ENCODE measurements at places on chromosomes 5 and 9.

DNA sequence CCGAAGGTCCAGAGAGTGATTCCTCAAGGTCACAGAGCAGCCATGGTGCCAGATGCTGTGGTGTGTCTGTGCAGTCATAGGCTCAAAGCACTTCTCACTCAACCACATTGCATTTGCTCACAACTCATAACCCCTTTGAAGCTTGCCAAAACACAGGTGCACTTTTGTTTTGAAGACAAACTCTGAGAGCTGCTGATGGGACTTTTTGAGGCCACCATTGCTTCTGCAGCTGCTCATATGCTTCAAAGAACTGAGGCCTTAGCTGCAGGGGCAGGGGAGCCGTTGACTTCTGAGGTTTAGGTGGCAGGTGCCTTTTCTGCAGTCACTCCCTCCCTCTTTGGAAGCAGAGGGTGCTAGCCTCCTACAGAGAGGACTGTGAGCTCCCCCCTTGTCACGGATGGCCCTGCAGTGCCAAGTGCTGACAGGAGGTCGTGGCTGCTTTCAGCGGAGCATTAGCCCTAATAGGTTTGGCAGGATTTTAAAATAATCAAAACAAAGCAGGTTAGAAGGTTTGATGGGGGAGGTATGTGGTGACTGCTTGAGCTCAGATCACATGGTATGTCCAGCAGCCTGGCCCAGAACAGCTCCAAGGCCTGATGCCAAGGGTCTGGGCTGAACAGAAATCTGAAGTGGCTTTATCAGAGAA lies 232.1 kb downstream of the MAN2A1 start:
- DNase-seq: no peak

DNA sequence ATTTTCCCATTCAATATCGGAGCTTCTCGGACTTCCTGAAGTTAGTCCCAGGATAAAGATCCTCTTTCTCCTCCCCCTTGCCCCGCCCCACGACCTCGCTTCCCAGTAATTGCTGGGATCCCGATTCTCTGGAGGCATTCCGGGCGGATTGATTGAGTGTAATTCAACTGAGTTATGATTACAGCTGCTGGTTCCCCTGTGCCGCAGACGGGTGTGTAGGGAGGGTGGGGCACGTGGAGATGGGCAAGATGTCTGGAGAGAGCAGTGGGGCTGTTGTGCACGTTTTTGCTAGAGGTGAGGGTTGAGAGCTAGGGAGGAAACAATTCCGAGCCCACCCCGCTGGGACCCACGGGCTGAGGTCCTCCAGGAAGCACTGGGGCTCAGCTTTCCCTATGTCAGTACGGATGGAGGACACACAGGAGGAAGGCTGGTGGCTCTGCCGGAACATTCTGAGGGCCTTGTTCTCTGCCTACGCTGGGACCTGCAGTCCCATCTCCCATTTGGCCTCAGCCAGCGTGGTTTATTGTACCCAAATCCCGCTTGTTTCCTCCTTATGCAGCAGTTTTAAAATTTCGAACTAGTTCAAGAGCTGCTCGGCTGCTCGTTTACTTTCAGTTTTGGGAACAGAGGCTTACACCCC lies 2.4 kb upstream of the DMRT2 start:
- peak; percentile 10 for DNase-seq

GRCh38 chr5:178282391-178282790 lies 49.8 kb upstream of the PHYKPL start:
- DNase-seq: no peak

GRCh38 chr9:133143639-133144141 lies 20.0 kb downstream of the GBGT1 start:
- no peak for DNase-seq

DNA sequence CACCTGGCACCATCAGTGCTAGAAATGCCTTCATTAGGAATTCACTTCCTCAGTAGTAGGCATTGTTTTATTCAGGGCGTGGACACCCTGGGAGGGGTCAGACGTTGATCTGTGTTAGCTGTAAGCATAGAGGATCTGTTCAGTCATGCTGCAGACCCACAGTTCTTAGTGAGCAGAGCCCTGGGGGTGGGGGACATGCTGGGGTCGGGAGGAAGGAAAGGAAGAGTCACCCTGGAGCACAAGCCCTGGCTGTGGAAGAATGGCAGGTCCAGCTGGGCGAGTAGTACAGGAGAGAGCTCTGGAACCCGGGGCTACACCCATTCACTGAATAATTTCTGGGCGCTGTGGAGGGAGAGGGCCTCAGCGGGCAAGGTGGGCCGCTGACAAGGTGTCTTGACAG lies 172.5 kb downstream of the FSTL4 start:
- no peak for DNase-seq

GRCh38 chr5:13944560-13945199 lies at the start of gene DNAH5:
DNAH5 (minus strand) TSS chr5:13944688; CDS start chr5:13944438, 250 bp downstream.
- DNase-seq: no peak

DNA sequence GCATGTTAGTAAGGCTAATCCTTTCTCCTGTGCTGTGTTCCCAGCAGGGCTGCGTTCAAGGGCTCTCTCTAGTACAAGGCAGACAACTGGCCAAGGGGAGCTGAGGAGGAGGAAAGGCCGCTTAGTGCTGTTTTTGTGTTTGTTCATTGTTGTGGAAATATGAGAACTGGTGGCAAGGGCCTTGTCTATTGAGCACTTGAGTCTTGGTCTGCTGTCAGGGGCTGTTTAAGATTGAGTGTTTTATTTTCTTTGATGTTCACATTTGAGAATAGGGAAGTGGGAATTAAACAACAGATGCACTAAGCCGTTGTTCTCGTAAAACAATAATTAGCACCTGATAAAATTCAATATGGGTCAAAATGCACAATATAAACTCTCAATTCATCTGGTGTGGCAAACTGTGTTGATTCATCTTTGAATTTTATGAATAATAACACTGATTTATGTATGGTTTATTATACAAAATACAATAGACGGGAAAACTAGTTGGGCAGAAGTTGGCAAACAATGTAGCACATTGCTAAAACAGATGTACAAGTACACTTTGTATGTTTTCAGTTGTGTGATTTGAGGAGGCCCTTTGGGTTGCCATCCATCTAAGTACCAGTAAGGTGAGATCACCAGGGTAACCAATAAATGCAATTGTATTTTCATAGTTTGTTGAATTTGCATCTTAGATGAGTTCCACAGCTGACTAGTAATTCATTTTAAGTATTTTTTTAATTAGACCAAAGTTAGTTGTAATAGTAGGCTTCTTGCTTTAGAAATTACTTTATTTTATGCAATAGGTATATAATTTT lies 97.6 kb upstream of the GRHPR start:
- DNase-seq: no peak

DNA sequence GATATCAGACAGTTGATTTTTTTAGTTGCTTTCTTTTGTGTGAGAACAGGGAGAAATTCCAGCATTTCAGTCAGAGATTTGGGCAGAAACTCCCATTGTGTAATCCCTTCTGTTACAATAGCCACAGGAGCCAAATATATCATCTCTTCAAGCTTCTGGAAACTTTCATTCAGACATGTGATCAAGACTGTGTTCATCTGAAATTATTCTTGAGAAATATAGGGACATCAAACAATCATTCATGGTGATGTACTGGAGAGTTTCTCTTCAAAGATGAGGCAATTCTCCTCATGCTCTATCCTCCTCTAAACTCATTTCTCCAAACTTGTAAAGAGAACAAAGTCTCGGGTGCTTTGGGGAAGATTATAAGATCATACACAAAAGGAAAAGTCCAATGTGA lies 35.2 kb upstream of the CSNK1G3 start:
- DNase-seq: no peak

DNA sequence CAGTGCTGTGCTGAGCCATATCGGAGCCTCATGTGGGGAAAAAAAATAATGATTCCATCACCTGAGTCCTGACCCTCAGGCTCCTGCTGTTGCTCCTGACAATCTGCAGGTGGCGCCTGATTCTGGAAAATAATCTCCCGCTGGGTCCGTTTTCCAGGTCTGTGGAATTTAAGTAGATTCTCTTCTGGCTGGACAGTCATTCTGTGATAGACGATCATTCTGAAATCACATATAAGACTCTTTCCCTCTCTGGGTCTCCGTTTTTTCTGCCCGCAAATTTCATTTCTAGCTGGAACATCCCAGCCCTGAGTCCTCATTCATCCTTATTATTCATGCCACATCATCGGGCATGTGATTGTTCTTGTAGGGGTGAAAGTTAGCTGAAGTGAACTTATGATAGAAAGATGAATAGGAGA lies 22.1 kb upstream of the STXBP1 start:
- DNase-seq: peak; percentile 76

DNA sequence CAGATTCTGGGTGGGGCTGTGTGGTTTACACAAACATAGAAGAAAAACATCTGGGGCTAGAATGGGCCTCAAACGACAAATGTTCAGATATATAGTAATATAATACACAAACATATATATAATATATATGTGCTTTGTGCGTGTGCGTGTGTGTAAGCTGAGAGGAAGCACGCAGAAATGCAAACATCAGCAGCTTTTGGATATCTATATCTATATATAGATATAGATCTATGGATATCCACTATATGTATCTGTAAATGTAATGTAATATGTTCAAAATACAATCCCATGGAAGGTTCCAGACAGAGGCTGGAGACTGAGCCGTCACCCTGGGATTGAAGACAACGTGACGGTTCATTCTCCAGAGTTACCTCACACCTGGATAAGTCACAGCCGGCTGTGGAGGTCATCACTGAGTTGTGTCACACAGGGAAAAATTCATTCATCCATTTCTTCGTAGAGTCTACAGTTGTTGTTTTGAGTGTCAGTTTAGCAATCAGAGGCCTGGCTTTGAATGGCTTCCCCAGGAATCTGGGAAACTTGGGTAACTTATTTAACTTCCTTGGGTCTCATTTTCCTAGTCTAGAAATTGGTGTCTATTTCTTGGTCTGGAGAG lies 123.0 kb upstream of the CPEB4 start:
- DNase-seq: no peak

GRCh38 chr9:38004809-38005560 lies 64.0 kb downstream of the SHB start:
- no peak for DNase-seq

Measured in LoVo (cell line).